ENCODE measurements at places on chromosomes 2 and 18.

- DNase-seq, result no peak
Observed at GRCh38 chr2:227634201-227634600, 16.9 kb downstream of the SCYGR4 start.

GRCh38 chr2:148721991-148722777, 77.6 kb downstream of the EPC2 start:
- DNase-seq, result no peak

DNA sequence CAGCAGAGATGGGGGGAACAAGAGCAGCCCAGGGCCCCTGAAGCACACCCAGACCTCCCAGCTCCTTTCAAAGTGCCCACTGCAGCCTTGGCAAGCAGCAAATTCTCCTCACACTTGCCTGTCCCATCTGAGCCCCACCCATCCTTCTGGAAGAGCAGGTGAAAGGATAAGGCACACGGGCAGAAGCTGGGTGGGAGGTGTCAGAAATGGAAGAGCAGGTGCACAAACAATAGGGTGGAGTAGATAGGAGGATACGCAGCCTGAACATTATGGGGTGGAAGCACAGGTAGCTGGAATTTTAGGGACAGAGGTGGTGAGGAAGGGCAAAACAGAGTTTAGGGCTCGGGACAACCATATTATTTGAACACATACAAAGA, 69.2 kb downstream of the TNS1 start:
- no peak for DNase-seq

- no peak for DNase-seq
Observed at GRCh38 chr2:175048275-175048674, 43.1 kb upstream of the CHN1 start.

GRCh38 chr2:8039732-8040131, 642.1 kb upstream of the ID2 start:
- no peak for DNase-seq

- no peak for DNase-seq
Observed at GRCh38 chr2:161166538-161167409, 6.5 kb downstream of the TANK start.

DNA sequence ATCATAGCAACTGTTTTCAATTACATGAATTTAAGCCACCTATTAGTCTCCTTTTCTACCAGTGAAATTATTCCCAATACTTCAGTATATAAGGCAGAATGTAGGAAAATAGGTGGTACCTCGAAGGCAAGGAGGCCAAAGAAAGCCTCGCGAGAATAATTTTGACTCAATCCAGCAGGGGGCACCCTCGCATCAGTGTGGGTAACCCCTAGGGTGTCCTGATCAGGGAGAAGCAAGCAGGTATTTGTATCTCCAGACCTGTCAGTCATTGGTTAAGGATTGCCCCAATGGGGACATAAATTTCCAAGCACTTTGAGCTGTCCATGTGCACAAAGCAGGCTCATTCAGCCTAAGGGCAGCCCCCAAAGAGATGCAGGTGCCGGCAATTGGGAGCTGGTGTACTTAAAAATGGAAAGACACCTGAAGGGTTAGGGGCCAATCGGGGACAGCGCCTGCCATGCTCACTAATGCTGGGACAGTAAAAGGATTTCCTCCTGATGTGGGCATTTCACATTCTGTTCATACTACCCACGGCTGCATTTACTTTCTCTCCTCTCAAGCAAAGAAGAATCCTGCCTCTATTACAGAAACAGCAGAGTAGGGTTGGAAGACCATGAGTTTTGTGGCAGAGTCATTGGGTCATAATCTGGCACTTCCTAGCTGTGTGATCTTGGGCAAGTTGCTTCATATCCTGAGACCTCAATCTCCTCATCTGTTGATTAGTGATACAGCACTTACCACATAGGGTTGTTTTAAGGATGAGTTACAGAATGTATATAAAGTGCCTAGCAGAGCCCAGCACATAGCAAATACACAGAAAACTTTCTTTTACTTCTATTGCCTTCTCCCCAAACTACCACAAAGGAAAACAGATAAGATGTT, 136.1 kb downstream of the ICOS start:
- DNase-seq, result no peak

DNA sequence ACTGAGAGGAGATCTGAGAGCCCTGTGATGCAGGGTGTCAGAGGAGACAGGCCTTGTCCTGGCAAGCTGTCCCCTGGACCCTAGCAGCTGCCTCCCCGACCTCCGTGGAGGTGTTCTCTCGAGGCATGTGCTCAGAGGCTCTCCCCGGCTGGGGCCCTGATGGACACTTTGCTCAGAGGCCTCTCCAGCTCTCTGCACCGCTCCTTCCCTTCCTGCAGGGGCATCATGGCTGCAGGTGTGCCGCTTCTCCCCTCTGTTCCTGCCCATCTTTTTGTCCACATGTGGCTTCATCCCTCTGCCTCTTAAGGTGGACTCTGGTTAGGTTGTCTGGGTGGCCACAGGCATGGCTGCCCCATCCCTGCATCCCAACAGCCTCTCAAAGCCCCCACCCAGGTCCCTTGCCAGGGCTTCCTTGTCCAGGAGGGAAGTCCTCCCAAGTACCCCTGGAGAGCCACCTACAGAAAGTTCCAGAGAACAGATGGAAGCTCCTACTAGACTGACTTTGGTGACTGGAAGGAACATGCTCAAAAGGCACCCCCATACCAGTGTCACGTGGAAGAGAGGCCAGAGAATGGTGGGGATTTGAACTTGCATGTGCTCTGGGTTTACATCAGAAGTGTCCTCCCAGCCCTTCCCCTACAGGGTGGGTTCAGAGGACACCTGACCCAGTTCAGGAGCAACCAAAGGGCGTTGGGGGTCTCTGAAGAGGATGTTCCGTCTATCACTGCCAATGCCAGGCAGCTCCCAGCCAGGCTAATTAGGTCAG, 120.4 kb downstream of the KLHL29 start:
- no peak for DNase-seq

- no peak for DNase-seq
Observed at GRCh38 chr2:109321570-109321969, 192.6 kb downstream of the SH3RF3 start.

Measured in nucleus accumbens (tissue), 56 donors.